NCI-H187 (cell line): ENCODE measurements at places on chromosomes 3 and 15.

DNA sequence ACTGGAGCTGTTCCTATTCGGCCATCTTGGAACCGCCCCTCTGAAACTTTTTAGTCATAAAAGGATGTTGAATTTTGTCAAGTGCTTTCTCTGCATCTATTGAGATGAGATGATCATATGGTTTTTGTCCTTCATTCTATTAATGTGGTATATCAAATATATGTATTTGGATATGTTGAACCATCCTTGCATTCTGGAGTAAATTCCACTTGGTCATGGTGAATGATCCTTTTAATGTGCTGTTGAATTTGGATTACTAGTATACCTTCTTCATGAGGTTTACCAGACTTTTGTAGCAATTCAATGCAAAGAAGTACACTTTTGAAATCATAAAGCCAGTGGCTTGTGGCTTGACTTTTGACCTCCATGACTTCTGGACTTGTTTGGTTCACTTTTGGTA is 33.4 kb upstream of the XRN1 start:
- no peak for DNase-seq

GRCh38 chr15:81282606-81282895 is 41.4 kb downstream of the STARD5 start:
- DNase-seq, result no peak

- no peak for DNase-seq
Measured at GRCh38 chr3:22713936-22714335, 489.2 kb upstream of the UBE2E2 start.

GRCh38 chr3:143283432-143284128 is 164.0 kb downstream of the CHST2 start:
- no peak for DNase-seq

GRCh38 chr3:13440204-13440817 is 20.2 kb upstream of the NUP210 start:
- DNase-seq, result no peak

- DNase-seq, result no peak
Measured at GRCh38 chr3:172987273-172987672, 153.8 kb downstream of the SPATA16 start.

- DNase-seq, result no peak
Measured at GRCh38 chr3:46576-46975, 150.0 kb upstream of the CHL1 start.

GRCh38 chr3:14224895-14225294 is 46.3 kb downstream of the LSM3 start:
- DNase-seq, result no peak

DNA sequence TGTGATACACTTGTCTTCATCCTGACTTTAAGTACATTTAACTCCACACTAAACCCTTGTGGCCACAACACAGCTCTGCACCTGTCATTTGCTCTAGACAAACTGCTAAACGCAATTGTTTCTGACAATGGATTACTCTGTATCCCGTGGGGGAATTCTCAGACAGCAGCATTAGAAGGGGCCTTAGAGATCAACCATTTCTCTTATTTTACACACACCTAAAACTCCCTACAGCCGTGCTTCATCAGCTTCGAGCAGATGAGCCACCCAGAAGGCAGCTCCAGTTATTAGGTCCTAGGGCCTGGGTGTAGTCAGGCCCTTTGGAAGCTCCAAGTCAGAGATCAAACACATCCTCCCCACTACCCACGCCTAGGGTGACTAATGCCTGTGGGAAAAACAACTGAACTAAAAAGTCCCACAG is 1.3 kb upstream of the IL12A start:
- DNase-seq, result no peak

- DNase-seq, result no peak
Measured at GRCh38 chr15:60721257-60721626, 242.3 kb upstream of the ICE2 start.

GRCh38 chr3:53044711-53045517 is 959 bp downstream of the SFMBT1 start:
- DNase-seq, result no peak

GRCh38 chr3:15858547-15859506 is 61.0 kb upstream of the ANKRD28 start:
- DNase-seq, result no peak

DNA sequence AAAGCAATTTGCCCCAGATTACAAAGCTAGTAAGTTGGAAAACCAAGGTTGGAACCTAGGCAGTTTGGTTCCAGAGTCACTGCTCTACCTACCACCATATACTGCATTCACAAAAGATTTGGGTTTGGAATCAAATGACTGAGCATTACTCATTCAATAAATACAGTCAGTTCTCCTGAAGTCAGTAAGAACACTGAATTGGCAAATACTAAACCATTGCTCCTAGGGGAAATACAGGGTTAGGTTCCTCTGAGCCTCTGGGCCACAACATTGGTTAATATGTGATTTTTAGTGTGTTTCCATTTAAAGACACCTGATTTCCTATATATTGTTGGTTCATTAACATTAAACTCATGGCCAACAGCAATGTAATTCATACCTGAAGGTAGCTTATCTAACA is 2.1 kb upstream of the EIF5A2 start:
- DNase-seq, result no peak

DNA sequence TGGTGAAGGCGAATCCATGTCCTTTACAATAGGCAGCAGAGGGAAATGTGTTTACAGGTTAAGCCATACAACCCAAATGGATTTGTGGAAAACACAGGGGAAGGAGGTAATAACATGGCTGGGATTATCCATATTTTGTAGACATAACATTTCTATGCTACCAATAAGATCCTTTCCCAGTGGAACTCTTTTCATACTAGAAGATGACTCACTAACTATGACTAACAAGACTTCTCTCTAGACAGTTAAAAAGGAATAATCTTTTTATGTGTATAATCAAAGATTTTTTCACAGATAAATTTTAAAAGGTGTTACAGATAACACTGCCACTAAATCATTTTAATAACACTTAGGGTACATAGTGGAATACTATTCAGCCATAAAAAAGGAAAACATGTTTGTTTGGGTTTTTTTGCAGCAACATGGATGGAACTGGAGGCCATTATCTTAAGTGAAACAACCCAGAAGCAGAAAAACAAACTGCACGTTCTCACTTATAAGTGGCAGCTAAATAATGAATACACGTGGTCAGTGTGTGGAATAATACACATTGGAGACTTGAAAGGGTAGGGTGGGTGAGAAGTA is 39.6 kb downstream of the VPS13C start:
- DNase-seq, result no peak

DNA sequence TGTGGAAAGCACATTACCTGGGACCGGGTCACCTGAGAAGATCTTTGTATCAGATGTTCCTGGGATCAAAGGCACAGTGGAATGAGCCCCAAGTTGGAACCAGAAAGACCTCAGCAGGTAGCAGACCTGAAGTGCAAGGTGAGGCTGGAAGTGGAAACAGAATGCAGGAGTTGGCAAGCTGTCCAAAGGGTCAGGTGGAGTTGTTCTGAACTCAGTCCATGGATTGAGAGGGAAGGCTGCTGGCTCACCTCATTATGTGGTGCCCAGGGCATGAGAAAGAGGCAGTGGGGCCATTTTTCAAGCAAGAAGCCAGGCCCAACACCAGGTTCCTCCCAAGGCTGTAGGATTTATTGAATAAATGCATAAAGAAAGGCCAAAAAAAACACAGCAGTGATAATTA is 49.3 kb downstream of the TMEM266 start:
- no peak for DNase-seq

GRCh38 chr3:184282941-184283340 is 7.1 kb downstream of the ECE2 start:
- no peak for DNase-seq

GRCh38 chr15:99961011-99961441 is 227.8 kb upstream of the LYSMD4 start:
- DNase-seq, result no peak

DNA sequence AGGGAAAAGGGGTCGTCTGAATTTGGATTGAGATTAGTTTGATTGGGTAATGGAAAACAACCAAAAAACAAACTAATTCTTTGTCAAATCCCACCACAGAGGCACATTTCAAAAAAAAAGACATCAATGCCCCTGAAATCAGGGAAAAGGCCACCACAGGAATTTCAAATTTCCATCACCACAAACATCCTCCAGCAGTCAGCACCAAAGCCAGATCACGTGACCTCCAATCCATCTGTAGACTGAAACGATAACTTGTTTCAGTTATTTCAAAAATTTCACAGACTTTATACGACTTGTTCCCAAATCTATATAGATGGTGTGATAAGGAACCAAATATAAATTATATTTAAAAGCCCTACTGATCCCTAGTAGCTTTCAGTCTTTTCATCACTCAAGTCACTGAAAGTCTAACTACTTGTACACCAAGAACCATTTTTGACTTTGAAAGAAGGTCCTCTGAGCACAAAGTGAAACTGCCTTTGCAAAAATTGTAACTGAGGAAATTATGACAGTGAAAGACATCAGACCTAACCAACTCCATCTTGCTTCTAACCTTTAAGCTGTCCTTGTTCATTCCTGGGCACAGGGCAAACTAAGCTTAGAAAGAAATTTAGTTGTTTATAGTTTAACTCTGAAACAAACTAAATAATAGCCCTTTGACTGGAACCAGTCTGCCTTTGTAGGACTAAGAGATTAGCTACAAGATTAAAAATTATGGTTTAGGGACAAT is 48.1 kb upstream of the PLCL2 start:
- DNase-seq, result no peak

GRCh38 chr15:82036461-82036860 is 9.4 kb downstream of the MEX3B start:
- no peak for DNase-seq

GRCh38 chr15:90857337-90857736 is 11.1 kb upstream of the FURIN start:
- no peak for DNase-seq

DNA sequence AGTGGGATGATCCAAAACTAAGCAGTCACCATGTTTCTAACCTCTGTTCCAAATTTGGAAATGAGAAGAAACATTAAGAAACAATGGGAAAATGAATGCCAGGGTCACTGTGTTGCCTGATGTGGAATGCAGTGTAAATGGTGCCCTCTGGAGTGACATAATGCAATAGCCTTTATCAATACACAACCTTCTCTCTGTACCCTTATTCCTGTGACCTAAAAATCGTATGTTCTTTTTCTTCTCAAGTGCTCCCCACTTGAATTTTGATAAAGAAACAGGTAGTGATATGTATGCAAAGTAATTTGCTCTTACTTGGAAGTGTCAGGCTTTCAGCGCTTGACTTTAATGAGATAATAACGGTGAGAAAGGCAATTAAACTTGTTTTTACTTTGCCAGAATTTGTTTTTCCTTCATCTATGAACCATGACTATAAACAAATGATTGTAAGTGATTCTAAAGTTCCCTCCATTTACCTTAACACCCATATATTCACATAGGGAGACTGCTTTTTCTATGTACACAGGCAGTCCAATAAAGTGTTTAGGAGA is 145.8 kb upstream of the THRB start:
- DNase-seq, result no peak

DNA sequence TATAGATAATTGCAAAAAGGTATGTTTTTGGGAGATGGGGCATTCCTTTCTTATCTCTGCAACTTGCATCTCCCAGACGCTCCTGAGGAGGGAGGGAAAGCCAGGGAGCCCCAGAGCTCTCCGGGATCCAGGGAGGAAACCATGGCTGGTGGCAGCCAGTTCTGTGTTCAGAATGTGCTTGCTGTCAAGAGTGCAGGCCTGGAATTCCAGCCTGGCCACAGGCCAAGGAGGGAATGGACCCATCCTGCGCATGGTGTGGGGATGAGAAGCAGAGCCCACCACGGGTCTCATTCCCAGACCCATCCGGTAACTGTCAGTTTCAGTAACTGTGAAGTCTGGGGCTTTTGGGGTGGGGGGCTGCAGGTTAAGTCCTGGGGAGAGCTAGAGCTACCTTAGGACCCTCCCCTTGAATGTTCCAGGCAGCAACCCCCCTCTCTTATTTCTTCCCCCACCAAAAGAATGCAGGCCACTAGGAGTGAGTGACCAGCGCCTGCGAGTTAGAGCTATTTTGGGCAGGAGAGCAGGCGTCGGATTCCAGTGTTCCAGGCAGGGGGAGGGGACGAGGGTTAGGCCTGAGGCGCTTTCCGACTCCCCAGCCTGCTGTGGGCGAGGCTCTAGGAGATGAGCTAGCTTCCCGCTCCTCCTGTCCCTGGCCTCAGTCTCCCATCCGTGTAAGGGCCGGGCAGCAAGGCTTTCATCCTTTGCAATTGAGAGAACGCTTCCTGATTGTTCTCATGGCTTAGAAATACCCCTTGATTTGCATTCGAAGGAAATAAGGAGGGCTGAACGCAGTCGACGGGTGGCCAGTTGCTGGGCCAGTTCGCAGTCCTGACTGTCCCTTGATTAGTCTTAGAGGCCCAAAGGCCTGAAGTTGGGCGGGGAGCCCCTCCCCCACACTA is 781 bp upstream of the DAG1 start:
- no peak for DNase-seq

DNA sequence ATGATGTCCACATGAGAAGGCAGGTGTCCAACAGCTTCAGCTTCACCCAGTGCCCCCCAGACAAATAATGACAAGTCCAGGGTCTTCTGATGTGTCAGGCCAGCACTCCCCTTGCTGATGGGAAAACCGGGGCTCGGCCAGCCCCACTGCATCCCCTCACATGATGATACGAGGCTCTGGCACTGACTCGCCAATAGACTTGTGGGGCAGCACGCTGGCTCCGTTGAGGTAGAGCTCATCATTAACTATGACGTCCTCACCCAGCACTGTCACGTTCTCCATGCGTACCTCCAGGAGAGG is 2.1 kb upstream of the AMIGO3 start:
- DNase-seq, result no peak

- DNase-seq, result no peak
Measured at GRCh38 chr15:67329984-67330733, 75.6 kb downstream of the IQCH start.

DNA sequence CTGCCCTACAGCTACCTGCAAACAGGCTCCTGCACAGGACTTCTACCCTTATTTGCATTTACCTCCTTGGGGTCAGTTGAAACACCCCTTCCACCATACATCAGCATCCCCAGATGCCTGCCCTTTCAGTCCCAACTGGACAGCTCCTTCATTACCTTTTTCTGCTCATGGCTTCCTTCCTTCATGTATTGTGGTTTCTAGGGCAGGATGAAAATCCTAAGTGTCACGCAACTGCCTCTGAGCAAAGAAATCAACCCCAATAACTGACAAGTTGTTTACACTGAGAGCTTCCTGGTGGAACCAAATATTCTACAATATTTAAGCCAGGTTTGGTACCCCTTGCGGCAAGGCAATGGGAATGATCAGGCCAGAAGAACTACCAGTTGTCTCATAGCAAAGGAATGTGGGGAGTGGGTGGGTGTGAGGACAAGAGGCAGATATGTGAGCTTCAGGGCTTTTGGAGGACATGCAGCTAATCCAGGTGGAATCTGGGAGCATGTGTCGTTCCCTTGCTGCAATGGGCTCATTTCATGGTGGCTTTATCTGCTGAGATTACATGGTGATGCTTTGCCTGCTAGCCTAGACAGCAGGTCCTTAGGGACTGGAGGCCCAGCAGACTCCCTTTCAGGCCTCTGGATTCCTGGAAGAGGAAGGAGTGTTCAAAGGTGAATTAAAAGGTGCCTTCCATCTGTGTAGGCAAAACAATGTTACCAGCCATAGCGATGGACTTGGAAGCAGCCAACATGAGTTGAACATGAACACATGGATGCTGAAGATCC is 34.9 kb downstream of the PPCDC start:
- no peak for DNase-seq

- DNase-seq, result no peak
Measured at GRCh38 chr15:85351965-85352364, 28.4 kb upstream of the AKAP13 start.
